ENCODE measurements at places on chromosomes 1 and 21. TPM values are rescaled to one million over a fixed set of nuclear protein-coding genes. Genes with fewer than 3 reads are reported as not detected.

HRNR gene
- not detected for total RNA-seq

NCF2 gene
- total RNA-seq: not detected

VANGL2 gene
- total RNA-seq: 3.0 TPM

MFAP2 gene
- 62.4 TPM for total RNA-seq

Measured in G401 (cell line).